ENCODE measurements at places on chromosomes 13 and 19. TPM values are rescaled to one million over a fixed set of nuclear protein-coding genes. Genes with fewer than 3 reads are reported as not detected.

DNA sequence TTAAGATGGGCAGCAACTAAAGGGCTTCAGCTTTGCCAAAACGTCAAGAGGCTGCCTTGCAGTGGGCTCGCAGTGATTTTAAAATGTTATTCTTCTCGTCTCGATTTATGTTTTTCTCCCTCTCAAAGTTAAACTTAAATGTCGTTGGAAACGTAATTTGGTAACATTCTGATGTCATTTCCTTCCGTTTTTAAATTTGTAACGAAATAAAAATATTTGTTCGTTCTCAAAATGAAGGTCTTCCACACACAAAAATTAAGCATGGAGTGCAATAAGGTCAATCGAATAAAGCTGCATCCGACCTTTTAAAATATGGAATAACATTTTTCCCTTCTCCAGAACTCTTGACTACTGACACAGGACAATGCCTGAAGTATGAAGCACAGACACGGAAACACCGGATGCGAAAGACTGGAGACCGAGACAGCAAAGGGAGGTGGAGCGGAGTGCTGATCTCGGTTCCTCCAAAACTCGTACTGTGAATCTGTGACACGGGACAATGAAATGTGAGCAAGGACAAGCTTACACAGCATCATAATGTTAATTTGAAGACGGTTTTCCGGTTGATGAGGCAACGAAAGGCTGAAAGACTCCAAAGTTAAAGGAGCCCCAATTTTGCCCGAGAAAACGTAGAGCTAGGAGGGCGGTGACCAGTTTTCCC, 850 bp downstream of the MTMR6 start:
- peak; percentile 62 for DNase-seq

GRCh38 chr13:86758116-86758515, 913.1 kb upstream of the SLITRK5 start:
- DNase-seq, result no peak

DNA sequence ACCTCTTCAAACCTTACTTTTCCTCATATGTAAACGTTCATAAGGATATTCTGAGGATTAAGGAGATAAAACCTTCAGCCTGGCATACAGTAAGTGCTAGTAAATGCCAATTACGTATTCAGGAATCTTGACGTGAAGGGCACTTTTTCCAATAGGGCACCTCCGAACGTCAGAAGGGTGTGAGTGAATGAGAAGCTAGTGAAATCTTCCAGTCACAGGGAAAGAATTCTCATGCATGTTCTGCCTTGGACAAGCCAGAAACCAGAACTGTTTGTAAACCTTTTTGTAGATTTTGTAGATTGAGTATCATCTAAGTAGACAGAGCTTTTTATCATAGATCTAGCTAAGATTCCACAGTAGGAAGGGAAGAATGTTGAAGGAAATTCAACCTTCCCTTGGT, 16.5 kb downstream of the DGKH start:
- no peak for DNase-seq

DNA sequence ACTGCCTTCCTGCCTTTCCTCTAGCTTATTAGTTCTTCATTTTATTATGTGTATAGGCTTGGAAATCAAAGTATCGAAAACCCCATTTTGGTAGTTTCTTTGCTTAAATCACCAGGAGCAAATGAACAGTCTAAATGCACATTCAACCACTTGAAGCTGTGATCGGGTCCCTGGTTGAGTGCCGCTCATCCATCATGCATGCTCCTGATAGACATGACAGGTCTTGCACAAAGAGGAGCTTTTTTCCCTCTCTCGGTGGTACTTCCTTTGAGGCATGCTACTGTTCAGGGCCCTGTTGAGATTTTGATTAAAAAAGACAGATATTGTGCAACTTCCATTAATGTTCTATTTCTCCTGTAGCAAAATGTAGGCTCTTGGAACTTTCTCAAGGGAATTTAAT, 185.8 kb downstream of the OLFM4 start:
- DNase-seq, result no peak

MYH14 gene
- 22.2 TPM for total RNA-seq

KCNRG gene
- 0.80 TPM for total RNA-seq

FOXA3 gene
- total RNA-seq, result not detected

HSH2D gene
- total RNA-seq, result not detected
